ENCODE measurements at places on chromosomes 3 and 15.

DNA sequence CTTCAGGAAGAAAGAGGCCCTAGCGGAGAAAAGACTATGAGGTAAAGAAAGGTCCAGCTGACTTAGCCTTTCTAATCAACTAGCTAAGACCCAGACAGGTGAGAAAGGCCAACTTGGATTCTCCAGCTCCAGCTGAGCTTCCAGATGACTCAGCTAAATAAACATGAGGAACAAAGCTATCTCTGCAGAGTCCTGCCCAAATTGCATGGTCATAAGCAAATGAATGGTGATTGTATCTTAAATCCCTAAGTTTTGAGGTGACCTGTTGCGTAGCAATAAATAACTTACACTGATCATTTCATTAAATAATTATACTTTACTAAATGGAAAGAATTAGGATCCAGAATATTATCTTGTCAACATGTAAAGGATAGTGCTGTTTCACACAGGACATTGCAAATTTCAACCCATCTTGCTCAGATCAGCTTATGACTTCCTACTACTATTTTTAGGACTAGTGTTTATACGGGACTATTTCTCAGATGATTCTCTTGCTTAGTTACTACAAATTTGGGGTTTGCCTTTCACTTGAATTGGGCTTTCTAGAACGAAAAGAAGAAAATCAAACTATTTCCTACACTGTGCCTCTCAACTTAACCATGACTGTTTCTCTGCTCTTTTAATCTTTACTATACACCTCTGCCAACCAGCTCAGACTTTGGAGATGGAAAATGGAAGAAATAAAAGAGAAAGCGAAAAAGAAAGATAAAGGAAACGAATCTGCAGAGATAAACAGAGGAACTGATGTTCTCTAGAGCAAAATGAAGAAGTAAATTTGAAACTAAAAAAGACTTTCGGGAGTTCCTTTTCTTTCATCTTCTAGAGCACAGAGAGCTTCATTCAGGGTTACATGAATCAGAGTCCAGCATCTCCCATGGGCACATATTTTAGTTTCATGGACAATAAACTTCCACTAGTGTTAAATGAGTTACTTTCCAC, 6.6 kb upstream of the ADGRG7 start:
- DNase-seq: peak; percentile 32

- DNase-seq: no peak
These were observed 66.6 kb downstream of the SUCLG2 start for GRCh38 chr3:67587811-67588210.

GRCh38 chr3:128994173-128994512, 267 bp upstream of the CFAP92 start:
- no peak for DNase-seq

GRCh38 chr15:41276831-41277230, 45.8 kb downstream of the CHP1 start:
- DNase-seq: no peak

GRCh38 chr3:56795829-56796185, 5.9 kb downstream of the ARHGEF3 start:
- no peak for DNase-seq

All from H9 (cell line).